Stimulated activated CD8-positive, alpha-beta memory T cell treated with anti-CD3 and anti-CD28 coated beads, Interleukin-15, amount 100 ng/mL, for 1 hour (primary cell): ENCODE measurements at places on chromosomes 2 and 18.

DNA sequence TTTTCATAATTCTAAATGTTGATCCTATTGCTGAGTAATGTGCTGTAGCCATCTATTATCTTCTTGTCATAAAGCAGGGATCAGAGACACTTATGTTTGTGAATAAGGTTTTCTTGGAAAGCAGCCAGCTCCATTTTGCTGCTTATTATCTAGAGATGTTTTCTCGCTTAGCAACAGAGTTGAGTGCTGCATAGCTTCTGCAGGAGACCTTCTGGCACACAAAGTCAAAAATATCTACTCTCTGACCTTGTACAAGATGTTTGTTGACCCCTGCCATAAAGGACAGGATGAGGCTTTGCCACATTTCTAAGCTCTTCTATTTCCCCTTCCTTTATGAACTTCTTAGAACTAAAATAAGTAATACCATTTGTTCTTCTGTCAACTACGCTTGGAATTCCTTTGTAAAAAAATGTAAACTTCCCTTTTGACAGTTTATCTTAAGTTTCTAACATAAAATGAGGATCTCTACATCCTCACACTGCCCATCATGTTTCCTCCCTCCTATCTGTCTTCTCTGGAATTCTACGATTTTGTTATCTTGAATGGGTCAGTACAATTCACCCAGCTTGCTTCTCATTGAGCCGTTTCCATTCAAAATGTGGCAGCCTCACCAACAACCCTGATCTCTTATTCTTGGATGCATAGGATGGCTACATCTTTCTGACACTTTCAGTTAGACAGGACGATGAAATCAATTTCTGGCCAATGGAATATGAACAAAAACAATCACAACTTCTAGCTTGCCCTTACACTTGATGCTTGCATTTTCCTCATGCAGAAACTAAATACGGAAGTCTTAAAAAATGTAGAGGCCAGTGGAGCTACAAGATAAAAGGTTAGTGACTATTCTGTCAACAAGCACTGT lies 1377.0 kb downstream of the SUCLG1 start:
- DNase-seq, result no peak

DNA sequence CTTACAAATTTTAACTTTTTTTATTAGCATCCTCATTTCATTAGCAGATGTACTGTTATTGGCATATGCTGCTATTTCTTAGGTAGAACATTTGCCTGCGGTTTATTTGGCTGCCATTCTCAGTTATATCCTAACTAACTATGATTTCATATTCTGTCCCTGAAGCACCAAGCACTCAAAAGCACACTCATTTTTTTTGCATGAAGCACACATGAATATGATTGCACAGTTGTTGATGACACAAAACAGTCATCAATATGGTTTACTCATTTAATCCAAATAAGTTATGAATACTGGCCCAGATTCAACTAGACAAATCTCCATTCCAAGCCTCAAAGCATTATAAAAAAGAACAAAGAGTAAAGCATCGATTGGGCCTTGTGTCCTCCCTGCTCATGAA lies 129.4 kb upstream of the CNTNAP5 start:
- DNase-seq, result no peak

- no peak for DNase-seq
Observed at GRCh38 chr2:28643327-28643726, 108.3 kb upstream of the PPP1CB start.

GRCh38 chr2:109386004-109386695 lies 227.6 kb downstream of the SEPTIN10 start:
- no peak for DNase-seq

DNA sequence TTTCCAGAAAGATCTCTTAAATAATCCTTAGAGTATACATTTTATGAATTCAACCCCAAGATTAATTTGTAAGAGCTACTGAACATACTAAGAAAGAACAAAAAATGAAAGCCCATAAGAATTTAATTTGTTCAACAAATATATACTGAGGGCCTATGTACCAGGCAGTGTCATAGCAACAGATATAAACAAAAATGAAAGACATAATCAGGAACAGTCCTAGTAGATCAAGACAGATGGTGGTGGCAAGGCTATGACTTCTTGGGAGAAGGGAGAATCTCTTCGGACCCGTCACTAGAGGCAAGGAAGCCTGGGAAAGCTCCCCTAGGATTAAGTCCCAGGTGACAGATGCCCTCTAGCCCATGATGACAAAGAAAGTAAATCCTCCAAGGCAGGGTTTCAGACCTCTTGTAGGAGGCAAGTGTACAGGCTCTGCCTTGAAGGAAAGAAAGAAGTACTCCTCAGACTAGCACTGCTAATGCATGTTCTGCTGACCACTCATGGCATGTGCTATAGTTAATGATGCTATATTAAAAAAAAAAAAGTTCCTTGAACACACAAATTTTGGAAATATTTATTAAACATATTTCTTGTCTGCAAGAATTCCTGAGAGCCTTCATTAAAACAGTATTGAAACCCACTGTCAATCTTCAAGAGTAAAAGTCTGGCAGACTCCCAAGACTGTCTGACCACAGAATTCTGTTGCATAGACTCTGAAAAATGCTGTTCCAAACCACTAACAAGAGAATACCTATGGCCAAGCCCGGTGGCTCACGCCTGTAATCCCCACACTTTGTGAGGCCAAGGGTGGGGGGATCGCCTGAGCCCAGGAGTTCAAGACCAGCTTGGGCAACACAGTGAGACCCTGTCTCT lies 31.5 kb downstream of the NOL10 start:
- no peak for DNase-seq

DNA sequence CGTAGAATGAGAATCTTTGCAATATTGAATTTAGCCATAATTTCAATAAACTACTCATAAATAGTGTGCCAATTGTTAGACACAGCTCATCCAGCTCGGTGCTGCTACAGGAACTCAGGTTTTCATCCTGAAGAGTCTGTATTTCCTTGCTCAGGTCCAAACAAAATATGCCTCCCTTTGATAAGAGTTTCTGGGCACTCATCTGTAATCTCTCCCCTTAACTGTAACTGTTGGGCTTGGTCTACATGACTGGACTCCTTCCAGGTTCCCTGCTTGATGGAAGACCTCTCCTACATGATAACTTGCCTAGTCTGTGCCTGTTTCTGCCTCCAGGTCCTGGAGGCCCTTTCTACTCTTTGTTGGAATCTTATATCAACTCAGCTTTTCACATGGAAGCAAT lies 57.9 kb downstream of the GCA start:
- no peak for DNase-seq

DNA sequence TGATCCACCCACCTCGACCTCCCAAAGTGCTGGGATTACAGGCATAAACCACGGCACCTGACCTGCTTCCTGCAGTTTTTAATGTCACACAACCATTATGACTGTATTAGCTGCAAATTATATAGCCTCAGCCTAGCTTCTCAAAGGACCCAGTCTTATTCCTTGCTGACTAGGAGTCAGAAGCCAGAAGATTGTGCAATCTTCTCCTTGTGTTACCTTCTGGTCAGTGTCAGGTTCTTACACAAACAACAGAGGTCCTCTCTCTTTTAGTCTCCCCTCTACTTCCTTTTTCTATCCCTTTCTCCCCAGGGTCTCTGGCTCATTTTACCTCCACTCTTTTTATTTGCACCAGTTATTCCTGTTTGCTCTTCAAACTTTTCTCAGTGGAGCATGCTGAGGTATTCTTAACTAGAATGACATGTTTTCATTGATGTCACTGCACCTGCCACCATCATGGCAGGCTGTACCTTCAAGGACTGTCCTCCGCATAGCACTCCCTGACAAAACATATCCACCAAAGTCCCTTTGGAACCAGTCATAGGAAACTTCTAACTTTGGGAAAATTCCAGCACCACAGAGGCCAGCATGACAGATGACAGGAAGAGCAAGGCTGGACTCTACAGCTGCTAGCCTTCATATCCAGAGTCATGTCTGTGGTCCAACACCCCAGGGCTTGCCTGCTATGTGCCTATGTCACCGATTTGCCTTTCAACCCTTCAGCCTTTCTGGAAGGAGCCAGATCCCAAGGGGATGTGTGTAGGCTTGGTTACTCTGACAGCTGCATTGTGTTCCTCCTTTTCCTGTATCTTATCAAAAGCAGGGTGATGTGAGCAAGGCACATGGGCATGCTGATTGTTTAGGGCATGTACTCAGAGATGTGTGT lies 45.2 kb upstream of the EPC2 start:
- DNase-seq, result no peak

DNA sequence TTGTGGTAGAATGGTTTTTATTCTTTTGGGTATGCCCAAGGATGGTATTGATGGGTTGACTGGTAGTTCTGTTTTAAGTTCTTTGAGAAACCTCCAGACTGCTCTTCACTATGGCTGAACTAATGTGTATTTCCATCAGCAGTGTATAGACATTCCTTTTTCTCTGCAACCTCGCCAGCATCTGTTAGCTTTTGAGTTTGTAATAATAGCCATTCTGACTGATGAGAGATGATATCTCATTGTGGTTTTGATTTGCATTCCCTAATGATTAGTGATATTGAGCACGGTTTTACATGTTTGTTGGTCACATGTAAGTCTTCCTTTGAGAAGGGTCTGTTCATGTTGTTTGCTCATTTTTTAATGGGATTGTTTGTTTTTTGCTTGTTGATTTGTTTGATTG lies 1348.7 kb upstream of the NXPH2 start:
- DNase-seq, result no peak

GRCh38 chr18:55268628-55269275 lies 309.5 kb upstream of the CCDC68 start:
- no peak for DNase-seq

GRCh38 chr2:167279810-167280209 lies 391.5 kb downstream of the XIRP2 start:
- DNase-seq, result no peak

DNA sequence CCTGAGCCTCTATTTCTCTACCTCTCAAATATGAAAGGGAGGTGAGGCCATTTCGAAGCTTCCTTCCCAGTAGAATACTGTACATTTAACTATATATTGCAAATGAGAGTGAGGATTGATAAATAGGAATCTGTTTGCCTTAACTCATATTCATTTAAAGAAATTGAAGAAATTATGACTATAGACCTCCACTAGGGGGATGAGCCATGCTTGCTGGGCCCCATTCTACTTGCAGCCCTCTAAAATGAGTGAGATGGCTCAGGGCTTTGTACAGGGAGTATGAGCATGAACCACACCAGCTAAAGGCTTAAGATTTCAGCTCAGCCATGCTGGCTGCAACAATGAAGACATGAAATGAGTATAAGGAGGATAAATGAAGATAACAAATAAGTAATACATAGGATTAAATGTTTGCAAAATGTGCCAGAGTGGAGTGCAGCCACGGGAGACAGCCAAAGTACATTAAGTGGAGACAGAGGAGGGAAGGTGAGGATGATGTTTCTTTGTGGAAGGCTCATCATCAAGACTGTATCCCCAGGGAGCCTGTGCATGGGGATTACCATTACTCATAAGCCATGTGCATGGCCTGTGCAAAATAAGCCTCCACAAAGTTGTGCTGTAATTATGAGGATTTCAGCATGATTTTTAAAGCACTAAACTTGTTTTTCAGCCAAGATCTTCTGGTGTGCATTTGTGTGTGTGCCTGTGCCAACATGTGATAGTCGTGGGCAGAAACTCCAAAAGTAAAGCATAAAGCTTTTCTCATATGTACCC lies 300.8 kb downstream of the CNTNAP5 start:
- no peak for DNase-seq

GRCh38 chr2:153584244-153584643 lies 105.7 kb upstream of the RPRM start:
- no peak for DNase-seq

DNA sequence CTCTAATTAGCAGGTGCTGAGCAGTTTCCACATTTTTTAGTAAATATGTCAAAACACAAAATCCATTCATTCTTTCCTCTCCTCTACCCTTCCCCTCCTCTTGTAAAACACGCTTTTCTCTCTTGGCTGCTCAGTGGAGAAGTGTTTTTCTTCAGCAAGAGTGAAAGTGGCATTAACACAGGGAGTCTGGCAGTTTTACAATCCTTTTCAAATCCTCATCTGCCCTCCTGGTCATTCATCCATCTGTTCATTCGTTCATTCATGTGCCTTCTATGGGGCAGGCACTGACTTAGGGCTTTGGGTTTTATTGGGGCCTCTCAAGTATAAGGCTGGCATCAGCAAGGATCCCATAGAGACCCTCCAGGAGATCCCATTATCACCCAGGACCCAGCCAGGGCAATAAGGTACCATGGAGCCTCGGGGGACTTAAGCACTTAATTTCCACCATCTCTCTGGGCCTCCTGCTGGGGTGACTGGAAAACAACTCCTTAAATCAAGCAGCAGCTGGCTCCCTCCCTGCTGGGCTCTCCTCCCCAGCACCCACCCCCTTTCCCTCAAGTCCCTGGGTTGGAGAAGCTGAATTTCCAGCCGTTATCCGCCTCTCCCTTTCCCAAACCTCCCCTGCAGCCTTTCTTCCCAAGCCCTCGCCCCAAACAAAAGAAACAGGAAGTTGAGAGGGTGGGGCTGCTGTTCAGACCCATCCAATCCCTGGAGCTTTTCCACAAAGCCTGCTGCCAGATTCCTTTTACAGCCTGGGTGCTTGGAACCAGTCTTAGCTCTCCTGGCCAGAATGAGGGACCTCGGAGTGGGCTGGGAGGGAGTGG lies 32.6 kb downstream of the MARCHF4 start:
- DNase-seq, result no peak

GRCh38 chr18:10265560-10266333 lies 188.7 kb upstream of the APCDD1 start:
- no peak for DNase-seq

- no peak for DNase-seq
Observed at GRCh38 chr2:10402653-10403215, 45.4 kb downstream of the ODC1 start.

DNA sequence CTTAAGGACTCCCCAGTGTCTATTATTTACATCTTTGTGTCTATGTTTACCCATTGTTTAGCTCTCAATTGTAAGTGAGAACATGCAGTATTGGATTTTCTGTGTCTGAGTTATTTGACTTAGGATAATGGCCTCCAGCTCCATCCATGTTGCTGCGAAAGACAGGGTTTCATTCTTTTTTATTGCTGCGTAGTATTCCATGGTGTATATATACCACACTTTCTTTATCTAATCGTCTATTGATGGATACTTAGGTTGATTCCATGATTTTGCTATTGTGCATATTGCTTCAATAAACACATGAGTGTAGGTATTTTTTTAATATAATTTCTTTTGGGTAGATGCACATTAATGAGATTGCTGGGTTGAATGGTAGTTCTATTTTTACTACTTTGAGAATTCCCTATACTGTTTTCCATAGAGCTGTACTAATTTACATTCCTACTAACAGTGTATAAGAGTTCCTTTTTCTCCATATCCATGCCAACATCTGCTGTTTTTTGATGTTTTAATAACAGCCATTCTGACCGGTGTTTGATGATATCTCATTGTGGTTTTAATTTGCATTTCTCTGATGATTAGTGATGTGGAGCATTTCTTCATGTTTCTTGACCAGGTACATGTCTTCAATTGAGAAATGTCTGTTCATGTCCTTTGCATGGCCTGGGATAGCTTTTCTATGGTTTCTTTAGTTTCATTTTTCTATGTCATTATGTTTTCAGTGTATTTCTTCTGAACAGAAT lies 21.8 kb downstream of the MTCL1 start:
- DNase-seq, result no peak

DNA sequence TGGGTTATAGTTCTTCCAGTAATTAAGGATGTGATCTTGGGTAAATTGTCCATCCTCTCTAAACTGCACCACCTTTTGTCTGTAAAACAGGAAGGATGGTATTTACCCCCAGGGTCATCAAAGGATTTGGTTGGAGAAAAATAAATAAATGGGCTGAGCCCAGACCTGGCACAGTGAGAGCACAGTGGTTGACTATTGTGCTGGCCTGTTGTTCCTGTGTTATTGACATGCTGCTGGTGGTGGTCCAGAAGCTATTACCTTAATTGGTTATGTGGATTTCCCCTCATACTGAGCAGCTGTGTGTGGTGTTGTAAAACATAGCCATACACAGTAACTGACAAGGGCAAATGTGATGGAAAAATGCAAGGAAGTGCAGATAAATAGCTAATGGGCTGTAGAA lies 746 bp upstream of the IL37 start:
- DNase-seq, result no peak
